ENCODE measurements at places on chromosomes 11 and 22. TPM values are rescaled to one million over a fixed set of nuclear protein-coding genes. Genes with fewer than 3 reads are reported as not detected.

HBD gene
- not detected for polyA plus RNA-seq

DNA sequence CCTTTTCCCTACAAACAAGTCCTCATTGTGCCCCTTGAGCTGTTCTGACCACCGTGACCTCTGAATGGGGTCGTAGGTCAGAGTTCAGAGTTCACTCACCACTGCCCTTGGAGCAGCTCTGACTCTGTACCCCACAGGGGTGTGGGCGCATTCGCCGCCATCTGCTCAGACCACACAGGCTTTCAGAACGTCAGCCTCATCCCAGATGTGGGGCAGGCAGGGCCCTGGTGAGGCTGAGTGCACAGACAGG, 14.8 kb upstream of the MUC5B start:
- H3K36me3 ChIP-seq, result no peaks in the 10 kb centered on the region
- no peaks in the 10 kb centered on the region for H3K4me1 ChIP-seq
- no peaks in the 10 kb centered on the region for H3K27me3 ChIP-seq
- DNase-seq, result no peak
- H3K4me3 ChIP-seq, result no peak overlapping the region

GRCh38 chr11:27847496-27847895, 147.2 kb upstream of the BDNF start:
- DNase-seq, result no peak
- H3K27ac ChIP-seq, result no peak overlapping the region
- no peaks in the 10 kb centered on the region for H3K36me3 ChIP-seq
- peaks cover 3% of the 10 kb centered on the region for H3K27me3 ChIP-seq

GRCh38 chr11:65911682-65912568, 6.9 kb downstream of the C11orf68 start:
- no peaks in the 10 kb centered on the region for H3K27me3 ChIP-seq
- no peaks in the 10 kb centered on the region for H3K36me3 ChIP-seq
- peak overlapping the region; percentile 22 for H3K4me3 ChIP-seq
- H3K4me1 ChIP-seq, result peaks cover 62% of the 10 kb centered on the region
- peak overlapping the region; percentile 95 for H3K27ac ChIP-seq

GRCh38 chr22:39279170-39279850, 34.5 kb upstream of the PDGFB start:
- H3K27ac ChIP-seq, result no peak overlapping the region
- no peaks in the 10 kb centered on the region for H3K36me3 ChIP-seq
- peaks cover 19% of the 10 kb centered on the region for H3K4me1 ChIP-seq
- H3K27me3 ChIP-seq, result no peaks in the 10 kb centered on the region
- no peak for DNase-seq

ADAMTS8 gene
- not detected for polyA plus RNA-seq

DNA sequence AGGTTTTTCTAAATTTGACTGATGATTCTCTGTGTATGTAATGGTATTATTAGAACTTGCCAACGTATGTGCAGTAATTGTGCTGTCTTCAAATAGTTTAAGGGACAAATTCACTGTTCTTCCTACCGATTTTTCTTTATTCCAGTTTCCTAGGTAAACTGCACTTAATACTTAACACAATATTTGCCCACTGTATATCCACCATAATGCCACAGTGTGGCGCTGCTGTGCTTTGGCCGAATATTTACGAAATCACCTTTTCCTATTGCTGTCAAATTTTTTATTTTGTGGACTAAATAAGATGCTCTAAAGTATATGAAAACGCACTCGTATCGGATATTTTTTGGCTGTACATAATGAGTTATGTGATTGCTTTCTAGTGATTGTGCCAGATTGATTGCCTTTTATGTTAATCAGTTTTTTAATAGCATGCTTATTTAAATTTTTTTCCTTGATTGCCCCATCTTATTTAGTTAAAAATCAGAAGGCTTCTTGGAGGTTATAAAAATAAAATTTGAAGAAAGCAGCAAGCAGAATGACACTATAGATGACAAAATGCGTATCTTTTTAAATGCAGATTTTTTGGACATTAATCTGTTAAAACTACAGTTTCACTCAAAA, 10.5 kb downstream of the AASDHPPT start:
- H3K4me3 ChIP-seq, result no peak overlapping the region
- H3K4me1 ChIP-seq, result peaks cover 26% of the 10 kb centered on the region
- peaks cover 3% of the 10 kb centered on the region for H3K36me3 ChIP-seq
- no peak for DNase-seq
- peak overlapping the region; percentile 31 for H3K27ac ChIP-seq

GRCh38 chr11:70734379-70734778, 336.1 kb downstream of the CTTN start:
- no peaks in the 10 kb centered on the region for H3K27me3 ChIP-seq
- H3K4me1 ChIP-seq, result no peaks in the 10 kb centered on the region
- H3K27ac ChIP-seq, result no peak overlapping the region
- H3K36me3 ChIP-seq, result no peaks in the 10 kb centered on the region
- DNase-seq, result no peak

EMID1 gene
- polyA plus RNA-seq, result not detected

DNA sequence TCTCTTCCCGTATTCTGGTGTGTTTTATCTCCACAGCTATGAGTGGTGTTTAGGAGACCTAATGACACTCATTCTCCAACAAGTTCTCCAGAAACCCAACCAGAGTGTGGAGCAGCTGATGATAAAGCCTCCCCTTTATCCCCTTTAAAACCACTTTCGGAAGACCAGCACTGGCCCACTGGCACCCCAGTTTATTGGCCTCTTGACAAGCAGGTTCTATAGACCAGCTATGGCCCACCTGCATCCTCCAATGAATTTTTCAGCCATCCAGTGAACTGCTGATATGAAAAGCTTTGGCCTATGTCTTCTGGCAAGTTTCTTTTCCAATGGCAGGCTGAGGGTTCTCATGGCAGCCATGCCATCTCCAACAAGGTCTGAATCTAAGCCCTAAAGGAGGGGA, 27.4 kb downstream of the CHST1 start:
- no peaks in the 10 kb centered on the region for H3K36me3 ChIP-seq
- DNase-seq, result no peak
- no peak overlapping the region for H3K4me3 ChIP-seq
- H3K27ac ChIP-seq, result no peak overlapping the region
- no peaks in the 10 kb centered on the region for H3K4me1 ChIP-seq
